IPS-NIHi11 (cell line): ENCODE measurements at places on chromosomes 11 and 22.

- no peak for DNase-seq
These were observed 396 bp downstream of the NPAT start for GRCh38 chr11:108221911-108222573.

- no peak for DNase-seq
These were observed 146.8 kb downstream of the KIRREL3 start for GRCh38 chr11:126853732-126854131.

- DNase-seq, result no peak
These were observed 8.4 kb upstream of the RANBP1 start for GRCh38 chr22:20107471-20107901.

DNA sequence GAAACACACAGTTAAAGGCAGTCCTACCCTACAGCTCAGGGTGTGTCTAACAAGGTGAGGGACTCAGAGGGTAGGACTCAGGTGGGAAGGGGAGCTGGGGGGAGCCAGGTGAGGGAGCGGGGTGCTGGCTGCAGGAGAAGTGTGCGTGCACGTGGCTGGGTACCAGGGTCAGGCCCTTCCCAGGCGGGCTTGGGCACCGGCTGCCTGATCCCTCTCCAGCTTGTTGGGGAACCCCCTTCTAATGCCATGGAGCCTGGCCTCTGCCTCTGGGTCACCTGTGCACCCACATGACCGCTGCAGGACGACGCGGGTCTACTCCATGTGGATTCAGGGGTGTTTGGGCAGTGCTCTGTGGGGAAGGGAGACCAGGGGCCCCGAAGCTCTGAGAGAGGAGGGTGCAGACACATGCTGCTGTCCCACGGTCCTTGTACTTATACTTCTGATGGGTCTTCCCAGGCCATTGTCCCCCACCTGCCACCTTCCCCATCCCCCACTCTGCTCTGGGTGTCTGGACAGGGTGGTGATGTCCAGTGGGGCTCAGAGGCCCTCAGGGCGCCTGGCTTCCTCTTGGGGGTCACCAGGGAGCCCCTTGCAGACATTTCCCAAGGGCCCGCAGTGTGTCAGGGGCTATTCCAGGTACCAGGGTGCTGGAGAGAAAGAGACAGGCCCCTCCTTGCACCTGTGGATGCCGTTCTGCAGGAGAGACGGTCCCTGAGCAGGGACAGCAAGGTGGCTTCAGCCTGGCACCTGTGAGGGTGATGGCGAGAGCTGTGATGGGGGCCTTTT lies 10.4 kb upstream of the MRGPRD start:
- DNase-seq, result no peak

- no peak for DNase-seq
These were observed 636.0 kb upstream of the ANO5 start for GRCh38 chr11:21556926-21557325.

DNA sequence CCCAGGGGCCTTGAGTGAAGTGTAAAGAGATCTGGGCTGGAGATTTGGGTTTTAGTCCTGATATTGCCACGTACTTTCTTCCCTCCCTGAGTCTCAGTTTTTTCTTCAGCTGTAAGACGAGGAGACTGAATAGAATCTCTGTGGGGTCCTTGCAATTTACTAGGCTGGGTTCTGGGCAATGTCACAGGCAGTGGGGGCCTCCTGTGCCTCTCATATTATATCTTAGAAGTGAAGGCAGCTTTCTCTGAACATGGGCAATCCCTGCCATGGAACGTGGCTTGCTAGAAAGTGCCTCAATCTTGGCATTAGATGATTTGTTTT lies 62.0 kb upstream of the PTPRJ start:
- DNase-seq, result no peak

GRCh38 chr11:134901955-134902918 lies 490.2 kb upstream of the B3GAT1 start:
- DNase-seq, result no peak

DNA sequence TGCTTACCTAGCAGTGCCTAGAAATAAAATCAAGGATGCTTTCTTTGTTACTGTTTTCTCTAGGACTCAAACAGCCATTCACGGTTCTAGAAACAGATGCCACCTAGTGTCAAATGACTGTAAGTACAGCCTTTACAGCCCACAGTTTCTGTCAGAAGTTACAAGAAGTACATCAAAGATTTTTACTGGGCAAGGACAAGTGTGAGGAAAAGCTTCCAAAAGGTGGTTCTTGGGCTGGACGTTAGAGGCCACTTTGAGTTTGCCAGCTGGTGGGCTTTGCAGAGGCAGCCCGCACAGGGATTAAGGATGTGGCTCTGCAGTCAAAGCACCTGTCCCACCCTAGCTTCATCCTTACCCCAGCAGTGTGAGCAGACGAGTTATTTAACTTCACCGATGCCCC lies 6.9 kb downstream of the KMT5B start:
- DNase-seq, result peak; percentile 49

GRCh38 chr11:72972496-72973128 lies 158.4 kb downstream of the ATG16L2 start:
- DNase-seq, result no peak

- DNase-seq, result no peak
These were observed 1298.7 kb upstream of the CNTN5 start for GRCh38 chr11:97722065-97722464.

GRCh38 chr11:121722431-121723245 lies 269.9 kb upstream of the SORL1-AS1 start:
- DNase-seq, result peak; percentile 69

DNA sequence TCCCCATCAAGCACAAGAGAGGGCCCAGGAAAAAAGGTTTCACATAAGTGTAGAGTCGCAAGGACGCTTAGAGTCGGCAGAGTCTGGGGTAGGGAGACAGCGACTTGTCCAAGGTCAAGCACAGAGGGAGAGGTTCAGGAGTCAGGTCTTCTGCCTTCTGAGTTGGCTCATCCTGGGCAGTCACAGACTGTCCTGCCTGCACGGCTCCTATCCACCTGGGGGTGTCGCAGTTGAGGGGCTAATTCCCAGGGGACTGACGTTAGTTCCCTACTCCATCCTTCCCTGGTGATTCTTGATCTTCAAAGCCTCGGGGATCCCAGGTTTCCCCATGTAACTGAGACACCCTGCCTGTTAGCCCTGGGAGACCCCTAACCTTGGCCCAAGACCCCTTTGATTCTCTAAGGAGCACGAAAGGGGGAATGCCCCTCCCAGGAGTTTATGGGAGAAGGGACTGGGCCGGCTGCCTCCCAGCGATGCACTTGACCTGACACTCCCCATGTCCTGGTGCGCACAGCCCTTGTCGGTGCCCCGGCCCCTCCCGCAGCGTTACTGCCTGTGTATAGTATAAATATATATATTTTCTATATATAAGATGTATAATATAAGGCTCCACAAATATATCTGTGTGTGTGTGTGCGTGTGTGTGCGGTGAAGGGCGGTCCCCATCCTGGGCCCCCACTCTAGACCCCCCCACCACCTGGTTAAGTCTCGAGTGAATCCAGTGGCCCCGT lies 14.7 kb upstream of the TAB1 start:
- peak; percentile 62 for DNase-seq

- no peak for DNase-seq
These were observed 20.6 kb downstream of the PHLDB1 start for GRCh38 chr11:118628031-118628430.

GRCh38 chr11:118215765-118216164 lies 9.0 kb downstream of the JAML start:
- DNase-seq, result no peak

- no peak for DNase-seq
These were observed 12.4 kb downstream of the SCYL1 start for GRCh38 chr11:65537296-65537597.

- no peak for DNase-seq
These were observed 1024.5 kb downstream of the LRRC4C start for GRCh38 chr11:40434926-40435325.

GRCh38 chr11:10320736-10321465 lies 16.0 kb downstream of the ADM start:
- no peak for DNase-seq

DNA sequence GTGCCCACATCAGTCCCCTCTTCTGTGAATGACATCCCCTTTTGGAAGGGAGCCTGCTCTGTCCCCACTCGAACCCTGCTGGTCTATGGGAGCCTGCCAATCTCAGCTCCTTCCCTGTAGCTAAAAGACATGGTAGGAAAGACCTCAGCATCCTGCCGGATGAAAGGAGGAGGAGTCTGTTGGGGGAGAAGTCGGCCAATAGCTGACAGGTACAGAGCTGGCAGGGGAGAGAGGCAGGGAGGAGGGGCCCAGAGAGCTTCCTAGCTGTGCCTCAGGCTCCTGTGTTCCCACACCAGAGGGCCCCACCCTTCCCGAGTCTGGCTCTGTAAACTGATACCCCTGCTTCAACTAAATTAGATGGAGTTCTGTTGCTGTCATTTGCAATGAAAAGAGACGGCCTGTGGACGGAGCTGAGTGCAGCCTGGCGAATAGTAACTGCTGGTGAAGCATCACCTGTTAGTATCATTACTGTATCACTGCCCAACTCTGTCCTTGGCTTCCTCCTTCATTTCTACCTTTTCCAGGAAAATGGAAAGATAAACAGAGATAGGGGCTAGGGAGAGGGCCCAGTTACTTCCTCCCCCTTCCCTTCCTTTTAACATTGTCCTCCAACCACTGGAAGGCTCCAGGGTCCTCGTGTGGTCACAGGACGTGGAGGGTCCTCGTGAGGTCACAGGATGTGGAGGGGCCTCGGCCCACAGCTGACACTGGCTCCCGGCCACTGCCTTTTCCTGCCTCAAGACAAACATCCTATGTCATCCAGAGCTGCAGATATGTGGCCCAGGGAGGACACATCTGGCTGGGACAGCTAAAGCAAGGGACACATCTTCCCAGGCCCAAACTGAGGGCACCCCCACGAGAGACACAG lies 15.1 kb downstream of the FXYD6 start:
- peak; percentile 94 for DNase-seq

- no peak for DNase-seq
These were observed 241.6 kb upstream of the CADM1 start for GRCh38 chr11:115745610-115746512.

DNA sequence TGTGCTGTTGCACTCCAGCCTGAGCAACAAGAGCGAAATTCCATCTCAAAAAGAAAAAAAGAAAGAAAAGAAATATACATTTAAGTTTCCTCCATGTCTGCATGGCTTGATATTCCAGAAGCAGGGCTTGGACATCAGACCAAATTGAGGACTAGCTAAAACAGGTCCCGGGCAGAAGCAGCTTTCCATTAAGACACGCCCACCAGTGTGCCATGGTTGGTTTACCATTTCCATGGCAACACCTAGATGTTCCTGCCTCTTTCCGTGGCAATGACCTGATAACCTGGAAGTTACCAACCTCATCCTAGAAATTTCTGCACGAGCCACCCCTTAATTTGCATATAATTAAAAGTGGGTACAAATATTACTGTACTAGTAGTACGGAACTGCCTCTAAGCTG lies 111.3 kb downstream of the NAT10 start:
- DNase-seq, result no peak

GRCh38 chr11:13695886-13696285 lies 27.4 kb downstream of the FAR1 start:
- DNase-seq, result no peak

GRCh38 chr11:122178795-122179194 lies 62.8 kb upstream of the BLID start:
- DNase-seq, result no peak

DNA sequence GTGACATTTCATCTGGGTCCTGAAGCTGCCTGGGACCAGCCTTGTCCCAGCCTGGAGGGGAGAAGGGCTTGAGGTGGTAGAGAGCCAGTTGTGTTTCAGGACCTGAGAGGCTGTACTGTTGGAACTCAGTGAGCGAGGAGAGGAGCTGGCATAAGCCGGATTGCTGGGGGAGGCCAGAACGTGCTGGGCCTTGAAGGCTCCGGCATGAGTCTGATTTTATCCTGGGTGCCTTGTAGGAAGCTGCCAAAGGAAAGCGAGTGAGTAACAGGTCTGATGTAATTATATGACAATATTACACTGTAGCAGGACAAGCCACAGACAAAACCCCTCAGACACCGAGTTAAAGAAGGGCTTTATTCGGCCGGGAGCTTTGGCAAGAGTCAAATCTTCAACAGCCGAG lies 17.2 kb downstream of the AP2A2 start:
- DNase-seq, result no peak

- no peak for DNase-seq
These were observed 16.0 kb downstream of the KCNQ1OT1 start for GRCh38 chr11:2683806-2684205.

DNA sequence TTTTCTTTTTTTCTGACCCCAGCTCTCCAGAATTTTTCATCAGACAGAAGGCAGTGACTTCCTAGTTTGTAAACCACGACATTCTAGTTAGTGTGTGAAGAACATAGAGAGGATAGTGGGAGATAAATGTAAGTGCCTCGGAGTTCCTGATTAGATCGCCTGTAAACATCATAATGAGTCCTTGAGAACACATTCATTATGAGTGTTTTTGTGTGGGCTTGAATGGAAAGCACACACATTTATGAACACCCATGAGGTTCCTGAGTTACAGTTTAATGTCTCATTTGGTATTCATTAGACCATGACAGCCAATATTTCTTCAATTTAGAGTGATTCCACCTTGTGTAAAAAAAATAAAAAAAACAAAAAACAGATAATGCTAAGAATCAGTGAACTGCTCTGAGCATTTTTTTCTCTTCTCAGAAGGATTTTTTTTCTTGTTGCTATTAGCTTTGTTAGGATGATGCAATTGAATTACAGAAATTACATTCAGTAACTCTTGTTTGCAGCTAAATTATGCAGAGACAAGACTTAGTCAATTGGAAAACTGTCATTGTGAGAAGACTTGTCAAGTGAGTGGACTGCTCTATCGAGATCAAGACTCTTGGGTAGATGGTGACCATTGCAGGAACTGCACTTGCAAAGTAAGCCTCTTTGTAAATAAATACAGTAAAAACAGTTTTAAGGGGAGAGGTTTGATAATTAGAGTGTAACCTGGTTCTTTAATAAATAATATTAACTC lies 257.6 kb downstream of the NELL1 start:
- DNase-seq, result no peak

GRCh38 chr11:64571410-64572091 lies 19.5 kb upstream of the SLC22A12 start:
- DNase-seq, result peak; percentile 63

DNA sequence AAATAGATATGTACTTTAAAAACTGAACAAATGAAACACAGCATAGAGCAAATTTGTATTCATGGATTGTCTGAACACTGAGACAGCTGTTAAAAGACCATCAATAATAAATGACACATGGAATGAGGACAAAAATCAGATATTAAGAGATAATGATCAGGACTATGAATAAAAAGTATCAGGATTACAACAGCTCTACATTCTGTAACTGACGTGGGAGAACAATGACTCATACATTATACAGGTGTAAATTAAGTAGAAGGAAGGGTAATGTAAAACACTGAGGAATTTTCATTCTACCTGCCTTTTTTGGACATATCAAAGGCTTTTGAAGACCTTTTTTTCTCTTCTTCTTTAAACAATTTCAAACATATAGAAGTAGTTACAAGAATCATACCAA lies 310.9 kb upstream of the ANO3 start:
- no peak for DNase-seq

GRCh38 chr11:126357055-126357962 lies 1.8 kb downstream of the ST3GAL4 start:
- no peak for DNase-seq

DNA sequence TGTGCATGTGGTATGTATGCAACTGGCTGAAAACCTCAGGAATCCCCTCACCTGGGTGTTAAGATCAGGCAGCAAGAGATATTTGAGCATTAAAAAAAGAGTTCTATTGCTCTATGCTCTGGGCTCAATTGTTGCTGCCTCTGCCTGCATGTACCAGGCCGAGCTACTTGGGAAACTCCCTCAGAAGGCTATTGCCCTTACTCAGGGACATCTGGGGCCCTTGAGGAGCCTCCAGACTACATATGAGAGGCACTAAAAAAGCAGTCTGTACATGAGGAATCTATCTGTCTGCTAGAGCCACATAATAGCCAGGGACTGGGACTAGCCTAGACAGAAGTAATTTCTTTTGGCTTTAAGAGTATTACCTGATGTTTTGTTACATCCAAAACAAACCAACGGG lies 120.1 kb downstream of the SWAP70 start:
- DNase-seq, result no peak
